GM13977 (cell line): ENCODE measurements at places on chromosomes 6 and 20.
A peak's percentile ranks its signal among the peaks of the same experiment; 100 is the strongest.

DNA sequence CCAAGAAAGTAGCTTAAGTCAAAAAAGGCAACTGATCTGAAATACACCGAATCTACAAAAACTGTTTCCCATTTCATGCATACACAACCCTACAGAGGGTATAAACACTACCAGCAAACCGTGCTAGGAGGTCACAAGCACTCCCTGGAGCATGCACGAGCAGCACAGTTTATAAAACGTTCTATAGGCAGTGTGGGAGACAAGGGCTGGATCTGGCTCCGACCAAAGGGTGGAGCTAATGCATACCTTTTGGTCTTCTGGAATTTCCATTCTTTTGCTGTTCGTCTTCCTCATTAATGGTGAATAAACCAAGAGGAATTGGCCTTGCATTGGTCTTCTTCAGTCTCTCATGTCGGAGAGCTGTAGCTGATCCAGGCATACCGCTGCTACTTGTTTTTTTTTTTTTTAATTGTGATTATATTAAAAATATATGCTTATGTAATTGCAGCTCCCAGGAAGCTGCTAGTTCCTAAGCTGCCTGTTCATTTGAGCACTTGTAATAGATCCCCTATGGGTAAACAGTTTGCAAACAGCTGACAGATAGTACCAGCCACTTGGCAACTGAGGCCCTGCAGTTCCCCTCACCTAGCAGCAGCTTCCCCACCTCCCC is 24.5 kb downstream of the MAP7 start:
- no peak for DNase-seq

GRCh38 chr6:85747666-85748065 is 105.0 kb upstream of the SYNCRIP start:
- DNase-seq: no peak

DNA sequence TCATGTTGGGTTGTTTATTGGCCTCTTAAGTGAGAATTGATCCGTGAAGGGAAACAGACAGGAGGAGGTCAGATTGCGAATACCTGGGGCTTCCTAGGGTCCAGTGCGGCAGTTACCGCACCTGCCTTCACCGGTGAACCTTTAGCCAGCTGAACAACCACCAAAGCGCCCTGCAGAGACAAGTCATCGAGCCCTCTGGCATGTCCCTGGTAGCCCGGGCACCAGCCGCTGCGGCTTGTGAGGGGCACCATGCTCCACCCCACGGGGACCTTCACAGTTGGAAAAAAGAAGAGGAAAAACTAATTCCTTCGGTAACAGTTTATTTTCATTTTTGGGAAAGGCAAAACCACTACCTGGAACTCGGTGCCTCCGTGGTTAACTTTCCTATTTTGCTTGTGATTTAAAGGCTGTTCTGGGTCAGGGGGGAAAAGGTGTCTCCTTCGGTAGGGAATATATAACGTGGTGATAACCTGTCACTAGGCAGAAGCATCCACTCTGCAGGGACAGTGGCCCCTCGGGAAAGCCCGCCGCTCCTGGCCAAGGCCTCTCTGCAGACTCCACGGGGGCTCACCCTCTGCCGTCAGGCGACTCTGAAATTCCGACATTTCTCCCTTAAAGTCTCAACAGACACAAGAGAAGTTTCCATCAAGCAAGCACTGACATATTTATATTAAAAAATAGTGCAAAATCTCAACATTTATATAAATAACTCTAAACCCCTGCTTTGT is 30.7 kb upstream of the ZBP1 start:
- DNase-seq: no peak

DNA sequence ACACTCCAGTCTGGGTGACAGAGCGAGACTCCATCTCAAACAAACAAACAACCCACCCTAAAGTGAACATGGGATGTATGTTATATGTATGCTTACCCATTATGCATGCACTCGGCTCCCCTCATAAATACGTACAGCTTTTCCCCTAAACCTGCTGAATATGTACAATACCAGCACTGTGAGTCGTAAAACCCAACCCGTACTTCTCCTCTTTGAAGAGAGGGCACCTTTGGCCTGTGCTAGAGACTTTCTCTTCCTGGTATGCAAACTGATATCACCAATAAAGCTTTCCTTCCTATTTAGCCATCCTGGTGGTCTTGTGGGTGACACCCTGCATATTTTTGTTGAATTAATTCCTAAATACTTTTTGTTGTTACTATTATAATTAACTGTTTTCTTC is 51.3 kb downstream of the VSTM2L start:
- no peak for DNase-seq

- no peak for DNase-seq
Observed at GRCh38 chr6:100210137-100211117, 216.4 kb upstream of the MCHR2 start.

- no peak for DNase-seq
Observed at GRCh38 chr6:105014448-105014847, 57.5 kb downstream of the LIN28B start.

DNA sequence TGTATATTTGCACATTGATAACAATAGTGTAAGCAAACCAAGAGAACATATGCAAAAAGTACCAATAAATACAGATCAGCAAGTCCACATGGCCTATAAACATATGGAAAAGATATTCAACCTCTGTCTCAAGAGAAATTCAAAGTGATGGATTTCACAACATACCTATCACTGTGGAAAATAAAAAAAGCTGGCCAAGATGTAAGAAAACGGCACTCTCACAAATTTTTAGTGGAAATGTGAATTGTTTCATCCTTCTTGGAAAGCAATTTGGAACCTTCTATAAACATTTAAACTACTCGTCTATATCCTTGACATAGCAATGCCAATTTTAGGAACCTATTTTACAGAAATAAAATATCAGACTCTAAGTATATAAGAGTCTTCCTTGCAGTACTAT is 559.8 kb downstream of the QKI start:
- DNase-seq: no peak

DNA sequence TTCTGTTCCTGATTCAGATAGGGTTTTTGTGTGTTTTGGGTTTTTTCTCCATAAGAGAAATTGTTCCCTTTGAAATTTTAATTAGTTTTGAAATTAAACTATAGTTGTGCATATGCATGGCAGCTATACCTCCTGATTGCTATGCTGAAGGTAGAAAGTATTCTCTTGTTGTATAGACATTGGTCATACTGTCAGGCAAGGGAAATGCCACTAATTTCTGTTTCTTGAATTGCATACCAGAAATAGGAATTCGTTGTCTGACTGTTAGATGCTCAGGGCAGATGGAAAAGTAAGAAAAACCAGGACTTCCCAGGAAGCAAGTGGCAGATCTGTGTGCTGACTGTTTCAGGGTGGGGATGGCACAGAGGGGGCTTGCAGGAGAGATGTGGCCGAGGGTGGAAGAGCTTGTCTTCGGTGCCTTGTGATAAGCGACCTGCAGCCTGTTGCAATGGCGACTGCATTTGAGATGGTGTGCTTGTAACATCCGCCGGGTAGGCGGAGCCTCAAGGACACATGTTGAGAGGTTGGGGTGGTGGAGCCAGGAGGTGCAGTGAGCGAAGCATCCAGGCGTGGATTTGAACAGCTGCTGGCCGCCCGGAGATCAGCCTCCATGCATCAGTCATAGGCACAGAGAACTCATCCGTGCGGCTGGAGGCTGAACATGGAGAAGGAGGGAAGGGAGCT is 42.8 kb downstream of the RREB1 start:
- DNase-seq: no peak

GRCh38 chr6:10465629-10466499 is 51.0 kb upstream of the TFAP2A start:
- peak; percentile 41 for DNase-seq

DNA sequence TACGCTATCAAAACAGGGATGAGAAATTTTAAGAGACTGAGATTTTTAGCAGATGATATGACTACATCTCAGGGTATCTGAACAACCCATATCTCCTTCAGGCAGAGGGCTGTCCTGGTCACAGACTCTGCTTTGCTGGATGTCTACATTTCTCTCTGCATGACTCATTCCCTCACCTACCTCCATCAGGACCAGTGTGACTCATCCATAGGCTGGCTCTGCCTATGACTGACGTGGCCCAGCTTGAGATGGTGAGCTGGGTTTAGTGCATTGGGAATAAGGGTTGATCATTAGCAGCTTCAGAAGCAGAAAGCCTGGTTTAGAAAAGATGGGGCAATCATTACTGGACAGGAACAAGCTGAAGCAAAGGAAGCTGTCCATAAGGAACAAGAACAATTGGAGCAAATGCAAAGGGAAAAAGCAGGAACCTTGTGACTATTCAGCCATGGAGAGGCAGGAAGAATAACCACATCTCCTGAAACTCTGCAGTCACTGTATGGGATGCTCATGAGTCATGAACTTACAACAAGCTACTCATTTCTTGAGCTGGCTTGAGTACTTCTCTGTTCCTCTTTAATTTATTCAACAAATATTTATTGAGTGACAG is 86.4 kb upstream of the CBLN4 start:
- no peak for DNase-seq
